EL (cell line): ENCODE measurements at places on chromosomes 5 and 9.
A peak's percentile ranks its signal among the peaks of the same experiment; 100 is the strongest.

DNA sequence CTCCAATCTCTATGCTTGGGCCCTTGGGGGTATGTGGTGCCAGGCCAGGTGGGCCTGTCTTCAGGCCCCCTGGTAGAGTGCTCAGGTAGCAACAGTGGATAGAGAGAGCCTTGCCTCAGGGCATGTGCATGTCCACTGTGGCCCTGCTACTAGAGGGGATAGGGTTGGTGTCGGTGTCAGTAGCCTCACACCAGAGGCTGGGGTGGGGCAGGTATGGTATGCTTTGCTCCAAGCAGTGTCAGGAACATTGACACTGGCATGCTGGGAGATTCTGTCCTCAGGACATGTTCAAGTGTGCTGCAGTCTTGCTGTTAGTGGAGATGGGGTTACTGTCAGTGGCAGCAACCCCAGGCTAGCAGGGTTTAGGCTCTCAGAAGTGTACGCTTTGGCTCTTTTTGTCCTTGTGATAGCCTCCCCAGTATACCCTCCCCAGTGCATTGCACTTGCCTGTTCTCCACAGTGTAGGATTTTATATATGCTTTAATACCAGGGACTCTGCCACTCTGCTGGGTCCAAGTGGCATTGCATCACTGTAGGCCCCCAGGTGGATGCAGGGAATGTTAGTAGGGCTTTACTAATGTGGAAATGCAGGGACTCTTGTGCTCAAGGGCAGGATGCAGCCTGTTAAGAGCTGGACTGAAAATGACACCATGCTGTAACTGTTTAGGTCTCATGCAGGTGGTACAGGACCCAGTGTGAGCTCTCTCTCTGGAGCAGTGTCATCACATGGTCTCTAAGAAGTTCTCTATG lies 21.6 kb downstream of the RIC1 start:
- peak; percentile 14 for DNase-seq

DNA sequence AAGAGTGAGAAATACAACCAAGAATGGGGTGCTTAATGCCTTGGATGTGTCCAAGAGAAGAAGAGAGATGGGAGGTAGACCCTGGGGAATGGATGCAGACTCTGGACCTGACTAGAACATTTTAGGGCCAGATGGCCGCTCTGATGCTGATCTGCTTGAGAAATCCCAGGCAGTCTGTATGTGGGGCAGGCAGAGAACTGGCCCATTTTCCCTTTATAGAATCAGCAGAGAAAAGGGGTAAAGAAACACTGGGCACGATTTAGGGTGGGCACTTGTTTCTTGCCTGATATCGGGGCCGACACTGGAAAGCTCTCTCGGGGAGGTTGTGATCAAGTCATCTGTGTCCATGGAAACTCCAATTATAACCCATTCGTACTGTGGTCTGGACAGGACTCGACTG lies 118.5 kb upstream of the FSTL4 start:
- no peak for DNase-seq

GRCh38 chr5:601771-602465 lies 10.2 kb upstream of the CEP72 start:
- no peak for DNase-seq

- peak; percentile 19 for DNase-seq
Observed at GRCh38 chr5:124859027-124859426, 112.6 kb upstream of the ZNF608 start.

DNA sequence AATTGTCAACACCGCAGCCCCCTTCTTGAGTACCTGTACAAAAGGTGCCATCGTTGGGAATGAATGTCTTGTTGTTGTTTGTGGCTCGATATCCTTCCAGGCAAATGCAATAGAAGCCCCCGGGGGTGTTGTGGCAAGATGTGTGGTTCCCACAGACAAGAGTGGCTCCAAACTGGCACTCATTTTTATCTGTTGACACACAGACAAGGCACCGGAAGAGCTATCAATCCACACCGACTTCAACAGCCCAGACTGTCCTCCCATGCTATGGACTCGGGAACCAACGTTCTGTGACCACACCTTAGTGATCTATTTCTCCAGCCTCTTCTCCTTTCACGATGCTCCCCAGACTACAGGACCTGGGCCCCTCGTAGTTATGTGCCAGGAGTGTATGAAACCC lies 25.9 kb downstream of the SUSD1 start:
- no peak for DNase-seq

DNA sequence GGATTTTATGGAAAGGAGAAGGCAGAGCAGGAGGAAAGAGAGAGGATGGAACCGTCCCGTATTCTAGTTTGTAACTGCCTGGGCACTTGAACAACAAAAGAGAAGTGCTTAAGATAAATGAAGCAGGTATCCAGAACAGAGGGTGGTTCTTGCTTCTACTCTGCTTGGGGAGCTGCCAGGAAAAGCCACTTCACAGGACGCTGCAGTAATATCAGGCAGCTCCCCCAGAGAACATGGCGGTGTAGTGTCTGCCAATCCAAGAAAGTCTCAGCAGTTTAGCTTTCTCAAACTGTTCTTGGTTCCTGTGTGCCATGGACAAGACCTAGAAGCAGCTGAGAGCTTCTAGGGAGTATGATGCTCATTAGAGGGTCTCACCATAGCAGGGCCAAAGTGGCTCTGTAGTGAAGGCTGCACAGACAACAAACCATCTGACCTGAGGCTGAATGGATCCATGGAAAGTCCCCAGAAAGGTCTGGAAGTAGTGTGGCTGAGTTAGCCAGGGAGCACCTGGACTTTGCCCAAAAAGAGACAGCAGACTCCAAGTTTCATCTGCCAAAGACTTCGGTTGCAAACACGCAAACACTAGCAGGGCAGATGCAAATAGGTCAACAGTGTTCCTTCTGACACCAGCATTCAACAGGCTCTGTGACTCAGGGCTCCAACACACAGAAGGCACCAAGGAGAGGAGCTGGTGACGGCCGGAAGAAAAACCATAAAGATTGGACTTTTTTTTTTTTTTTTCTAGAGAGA lies 72.2 kb upstream of the TNFSF8 start:
- no peak for DNase-seq

- no peak for DNase-seq
Observed at GRCh38 chr9:28750136-28750535, 1176.9 kb upstream of the C9orf72 start.

DNA sequence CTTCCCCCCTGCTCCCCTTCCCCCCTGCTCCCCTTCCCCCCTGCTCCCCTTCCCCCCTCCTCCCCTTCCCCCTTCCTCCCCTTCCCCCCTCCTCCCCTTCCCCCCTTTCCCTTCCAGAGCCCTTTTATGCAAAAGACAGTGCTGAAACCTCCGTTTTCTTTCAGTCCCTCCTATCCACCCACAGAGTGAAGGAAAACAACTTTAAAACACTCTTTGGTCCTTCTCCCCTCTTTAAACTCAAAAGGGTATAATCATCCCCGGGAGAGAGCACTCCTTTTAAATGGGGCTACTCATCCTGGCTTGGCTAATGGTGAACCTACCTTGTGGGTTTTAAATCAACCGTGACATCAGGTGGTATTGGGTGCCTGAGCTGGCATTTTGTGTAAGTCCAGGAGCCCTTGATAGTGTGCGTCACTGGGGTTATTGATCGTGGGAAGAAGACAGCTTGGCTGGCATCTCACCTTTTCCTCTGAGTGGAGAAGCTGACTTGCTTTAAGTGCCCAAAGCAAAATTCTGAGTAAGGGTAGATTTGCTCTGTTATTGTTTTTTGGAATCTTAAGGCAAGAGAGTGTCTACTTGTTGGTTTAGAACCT lies 2.7 kb downstream of the LARP1 start:
- peak; percentile 19 for DNase-seq

DNA sequence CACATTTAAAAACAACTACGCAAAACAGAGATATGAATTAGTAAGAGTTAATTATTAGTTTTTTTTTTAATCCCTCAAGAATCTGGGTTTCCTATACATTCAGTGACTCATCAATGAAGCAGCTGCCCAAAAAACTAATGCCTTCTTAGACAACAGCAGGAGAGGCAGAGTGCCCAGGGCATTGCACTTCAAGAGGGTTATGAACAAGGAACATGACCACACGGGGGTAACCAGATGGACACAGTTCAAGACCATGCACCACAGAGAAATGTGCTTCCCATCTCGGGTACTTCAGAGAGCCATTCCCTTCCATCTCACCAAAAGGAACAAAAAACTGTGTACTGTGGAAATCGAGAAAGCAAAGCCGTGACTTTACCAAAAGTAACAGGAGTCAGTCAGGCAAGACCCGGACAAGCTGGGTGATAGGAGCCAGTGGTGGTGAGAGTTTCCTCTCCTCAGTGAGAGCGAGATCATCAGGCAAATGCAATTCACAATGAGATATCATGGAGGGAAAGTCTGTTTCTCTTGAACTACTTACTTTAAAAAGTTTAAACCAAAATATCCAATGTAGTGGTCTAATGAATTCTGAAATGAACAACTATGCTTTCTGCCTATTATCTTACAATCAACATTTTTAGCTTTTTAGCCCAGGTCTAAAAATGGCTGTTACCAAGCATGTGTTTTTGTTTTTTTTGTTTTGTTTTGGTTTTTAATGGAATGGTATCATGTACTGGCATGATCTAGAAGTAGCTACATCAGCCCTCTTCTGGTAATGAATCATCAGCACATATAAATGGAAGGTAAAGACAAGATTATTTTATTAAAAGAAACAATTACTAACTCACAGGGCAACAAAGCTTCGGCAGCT lies 192.1 kb downstream of the TSSK1B start:
- no peak for DNase-seq

- no peak for DNase-seq
Observed at GRCh38 chr5:135031813-135032694, 2.0 kb downstream of the PITX1 start.

- peak; percentile 8 for DNase-seq
Observed at GRCh38 chr5:110414360-110414759, 312.1 kb downstream of the TMEM232 start.

DNA sequence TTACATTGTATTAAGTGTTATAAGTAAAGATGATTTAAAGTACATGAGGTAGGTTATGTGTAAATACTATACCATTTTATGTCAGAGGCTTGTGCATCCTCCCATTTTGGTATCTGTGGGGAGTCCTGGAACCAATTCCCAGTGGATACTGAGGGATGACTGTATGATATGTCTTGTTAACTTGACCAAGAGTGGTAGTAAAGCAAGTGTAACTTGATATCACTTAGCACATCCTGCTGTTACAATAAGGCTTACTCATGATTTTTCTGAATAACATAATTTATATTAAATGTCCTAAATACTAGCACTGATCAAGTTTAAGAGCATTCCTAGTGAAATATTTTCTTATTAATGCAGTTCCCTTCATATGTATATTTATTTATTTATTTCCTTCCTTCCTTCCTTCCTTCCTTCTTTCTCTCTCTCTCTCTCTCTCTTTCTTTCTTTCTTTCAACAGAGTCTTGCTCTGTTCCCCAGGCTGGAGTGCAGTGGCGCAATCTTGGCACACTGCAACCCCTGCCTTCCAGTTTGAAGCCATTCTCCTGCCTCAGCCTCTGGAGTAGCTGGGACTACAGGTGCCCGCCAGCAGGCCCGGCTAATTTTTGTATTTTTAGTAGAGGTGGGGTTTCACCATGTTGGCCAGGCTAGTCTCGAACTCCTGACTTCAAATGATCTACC lies 7.5 kb downstream of the NDFIP1 start:
- peak; percentile 45 for DNase-seq

DNA sequence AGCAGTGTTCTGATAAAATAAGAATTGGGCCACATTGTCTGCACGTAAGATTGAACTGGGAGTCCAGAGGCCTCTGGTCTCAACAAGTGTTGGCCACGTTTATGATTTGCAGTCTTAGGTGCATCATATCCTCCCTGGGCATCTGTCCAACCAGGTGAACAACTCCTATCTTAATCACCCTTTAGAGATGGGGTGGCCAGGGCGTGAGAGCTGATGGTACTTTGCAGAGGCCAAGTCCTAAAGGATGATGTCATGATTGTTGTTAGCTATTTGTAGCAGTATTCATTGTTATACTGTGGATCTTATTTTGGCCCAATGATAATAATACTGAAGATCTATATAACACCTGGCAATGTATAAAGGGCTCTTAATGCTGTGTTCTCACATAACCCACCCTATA lies 73.2 kb upstream of the RARS1 start:
- no peak for DNase-seq

- DNase-seq: no peak
Observed at GRCh38 chr5:181168595-181169118, 21.3 kb downstream of the OR2V2 start.

DNA sequence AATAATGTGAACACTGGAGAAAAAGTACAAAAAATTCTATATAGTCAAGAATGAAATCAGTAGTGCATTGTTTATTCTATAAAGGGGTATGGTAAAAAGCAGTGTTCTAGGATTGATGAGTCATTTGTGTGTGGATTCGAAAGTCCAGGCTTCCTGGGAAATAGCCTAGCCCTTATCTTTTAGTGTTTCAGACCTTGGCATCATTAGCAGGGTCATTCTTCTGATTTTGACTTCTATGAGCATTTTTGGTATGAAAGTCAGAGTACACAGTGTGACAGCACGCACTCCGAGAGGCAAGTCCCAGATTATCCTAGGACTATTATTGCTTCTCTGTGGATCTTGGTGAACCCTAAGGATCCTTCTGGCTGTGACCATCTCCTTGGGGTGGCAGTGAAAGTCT lies 16.9 kb downstream of the PCSK5 start:
- DNase-seq: no peak

GRCh38 chr9:122031157-122031556 lies 62.0 kb downstream of the TTLL11 start:
- DNase-seq: no peak

- DNase-seq: peak; percentile 57
Observed at GRCh38 chr5:73454379-73455036, 5.9 kb upstream of the FOXD1 start.

DNA sequence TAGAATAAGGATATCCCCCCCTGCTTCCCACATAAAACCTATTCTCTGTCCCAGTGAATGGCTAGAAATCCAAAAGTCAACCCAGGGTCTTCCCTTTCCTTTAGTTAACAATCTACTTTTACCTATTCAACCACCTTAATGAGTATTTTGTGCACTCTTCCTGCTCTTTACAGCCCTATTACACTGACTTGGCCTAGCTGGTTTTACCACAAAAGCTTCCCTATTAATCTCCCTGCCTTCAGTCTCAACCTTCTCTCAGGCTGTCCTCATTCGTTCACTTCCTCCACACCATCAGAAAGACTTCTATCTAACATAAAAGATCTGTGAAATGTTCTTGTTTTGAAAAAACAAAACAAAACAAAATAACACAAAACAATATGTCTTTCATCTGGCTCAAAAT lies 16.2 kb downstream of the CTNNAL1 start:
- DNase-seq: no peak
